Right renal pelvis (tissue), 4 donors: ENCODE measurements at places on chromosomes 3 and 15.

- DNase-seq = no peak
Observed at GRCh38 chr3:16506451-16506850, 7.0 kb downstream of the RFTN1 start.

- no peak for DNase-seq
Observed at GRCh38 chr3:3629911-3630310, 169.3 kb upstream of the LRRN1 start.

DNA sequence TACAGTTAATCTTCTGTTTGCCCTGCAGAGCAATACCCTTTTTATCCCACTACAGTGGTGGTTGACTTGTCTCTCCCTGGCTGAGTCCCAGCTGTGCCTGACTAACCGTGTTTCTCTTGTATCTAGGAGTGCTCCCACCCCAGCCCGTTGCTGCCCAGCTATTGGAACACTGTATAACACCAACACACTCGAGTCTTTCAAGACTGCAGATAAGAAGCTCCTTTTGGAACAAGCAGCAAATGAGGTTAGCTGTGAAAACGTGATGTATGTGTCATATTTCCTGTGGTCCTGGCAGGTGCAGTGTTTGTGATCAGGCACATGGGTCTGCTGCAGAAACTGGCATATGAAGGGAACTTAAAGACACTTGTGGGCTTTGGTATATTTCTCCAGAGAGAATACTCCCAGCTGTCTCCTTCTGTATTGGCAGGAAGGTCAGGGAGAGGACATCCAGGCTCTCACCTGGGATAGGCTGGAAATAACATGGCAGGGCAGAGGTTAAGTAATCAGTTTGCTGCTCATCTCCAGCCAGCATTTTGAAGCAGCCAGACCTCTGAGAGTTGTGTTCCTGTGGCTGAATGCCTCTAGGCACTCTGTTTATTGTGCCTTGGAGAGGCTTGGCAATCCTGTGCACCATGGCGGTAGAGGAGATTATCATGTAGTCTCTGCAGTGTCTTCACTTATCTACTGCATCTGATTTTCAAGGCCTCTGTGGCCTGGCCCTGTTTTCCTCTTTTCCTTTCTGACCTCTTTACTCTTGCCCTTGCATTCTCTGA is 34.8 kb downstream of the ATG7 start:
- no peak for DNase-seq

DNA sequence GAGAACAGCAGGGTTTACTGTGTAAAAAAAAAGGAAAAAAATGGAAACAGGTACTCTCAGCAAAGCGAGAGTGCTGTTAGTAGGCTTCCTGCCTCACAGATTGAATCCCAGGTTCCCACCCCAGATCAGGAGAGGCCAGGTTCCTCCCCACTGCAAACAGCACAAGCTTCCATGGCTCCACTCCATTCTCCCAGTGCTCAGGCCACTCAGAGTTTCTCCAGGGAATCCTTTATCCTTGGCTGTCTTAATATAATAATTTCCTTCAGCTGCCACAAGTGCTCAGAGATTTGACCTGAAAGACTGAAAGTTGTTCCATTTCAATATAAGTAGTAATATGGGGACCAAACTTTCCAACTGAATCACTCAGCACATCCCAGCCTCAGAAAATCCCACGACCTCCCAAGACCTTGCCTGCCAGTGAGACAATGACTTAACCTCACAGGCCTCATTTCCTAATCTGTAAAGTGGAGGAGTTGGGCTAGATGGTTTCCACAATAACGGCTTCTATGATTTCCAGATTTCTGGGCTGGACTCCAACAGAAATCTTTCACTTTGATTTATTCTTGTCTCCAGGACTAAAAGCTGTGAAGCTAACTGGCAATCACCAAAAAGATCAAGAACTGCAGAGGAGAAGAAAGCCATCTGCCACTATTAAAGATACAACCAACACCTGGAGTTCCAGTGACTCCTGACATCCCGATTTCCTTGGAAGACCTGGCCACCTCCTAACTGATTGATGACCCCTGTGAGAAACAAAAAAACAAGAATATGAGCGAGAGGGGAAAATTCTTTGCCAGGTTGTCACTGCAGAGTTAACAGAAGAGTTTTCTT is 289.5 kb downstream of the NEK10 start:
- no peak for DNase-seq

DNA sequence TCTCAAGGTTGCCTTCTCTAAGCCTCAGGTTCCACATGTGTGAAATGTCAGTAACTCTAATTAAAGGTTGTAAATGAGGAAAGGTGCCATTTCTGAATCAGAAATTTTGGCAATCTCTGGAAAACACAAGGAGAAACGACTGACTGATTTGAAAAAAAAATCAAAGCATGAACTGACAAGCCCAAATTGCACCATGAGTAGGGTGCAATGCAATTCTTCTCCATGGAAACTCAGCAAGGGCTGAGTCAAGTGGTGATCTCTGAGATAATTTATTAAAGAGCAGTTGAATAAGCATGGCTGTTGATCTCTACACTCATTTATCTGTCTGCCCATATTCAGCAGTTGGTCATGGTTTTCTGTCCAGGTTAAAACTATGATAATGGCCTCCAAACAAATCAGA is 201.6 kb upstream of the CMC1 start:
- DNase-seq = no peak

DNA sequence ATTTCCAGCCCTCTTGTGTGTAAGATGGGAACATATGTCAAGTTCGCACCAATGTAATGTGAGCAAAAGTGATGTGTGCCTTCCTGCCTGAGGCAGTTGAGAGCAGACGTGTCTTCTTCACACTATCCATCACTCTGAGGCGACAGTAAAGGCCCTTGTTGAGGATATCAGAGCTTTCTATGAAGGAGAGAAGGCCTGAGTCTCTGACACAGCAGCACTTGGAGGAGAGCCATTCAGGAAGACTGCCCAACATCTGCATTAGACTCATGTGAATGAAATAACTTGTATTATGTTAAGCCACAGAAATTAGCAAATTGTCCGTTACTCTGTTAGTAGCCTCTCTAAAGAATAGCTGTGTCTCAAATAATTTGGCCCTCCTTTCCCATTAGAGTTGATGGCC is 108.8 kb upstream of the CCDC54 start:
- DNase-seq = no peak

DNA sequence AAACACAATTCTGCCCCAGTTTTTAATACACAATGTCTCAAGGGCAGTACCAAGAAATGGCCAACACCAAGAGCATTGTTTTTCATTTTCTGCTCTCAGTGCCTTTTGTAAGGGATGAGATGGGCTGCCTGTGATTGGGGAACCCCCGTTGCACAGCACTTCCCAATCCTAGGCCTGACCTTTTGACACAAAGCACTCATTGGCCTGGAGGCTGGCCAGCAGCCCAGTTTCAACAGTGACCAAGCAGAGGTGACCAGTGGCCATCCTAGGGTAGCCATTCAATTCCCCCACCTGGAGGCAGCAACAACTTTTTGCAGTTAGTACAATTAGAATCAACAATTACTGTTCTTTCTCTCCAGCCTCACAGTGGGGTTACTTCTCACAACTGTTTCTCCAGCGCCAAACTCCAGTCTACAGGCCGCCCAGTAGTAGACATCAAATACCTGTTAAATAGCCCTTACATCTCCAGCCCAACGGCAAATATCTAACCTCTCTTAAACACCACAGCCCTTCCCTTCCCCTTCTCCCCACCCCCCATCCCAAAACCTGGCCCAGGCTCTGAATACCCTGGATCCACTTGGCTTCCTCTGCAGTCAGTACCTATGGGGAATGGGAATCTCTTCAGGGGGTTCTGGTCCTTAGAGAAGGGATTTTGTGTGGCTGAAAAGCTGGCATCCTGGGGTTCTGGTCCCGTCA is 8.9 kb upstream of the LRRC2 start:
- no peak for DNase-seq
